GM13977 (cell line): ENCODE measurements at places on chromosomes 7 and 10.

DNA sequence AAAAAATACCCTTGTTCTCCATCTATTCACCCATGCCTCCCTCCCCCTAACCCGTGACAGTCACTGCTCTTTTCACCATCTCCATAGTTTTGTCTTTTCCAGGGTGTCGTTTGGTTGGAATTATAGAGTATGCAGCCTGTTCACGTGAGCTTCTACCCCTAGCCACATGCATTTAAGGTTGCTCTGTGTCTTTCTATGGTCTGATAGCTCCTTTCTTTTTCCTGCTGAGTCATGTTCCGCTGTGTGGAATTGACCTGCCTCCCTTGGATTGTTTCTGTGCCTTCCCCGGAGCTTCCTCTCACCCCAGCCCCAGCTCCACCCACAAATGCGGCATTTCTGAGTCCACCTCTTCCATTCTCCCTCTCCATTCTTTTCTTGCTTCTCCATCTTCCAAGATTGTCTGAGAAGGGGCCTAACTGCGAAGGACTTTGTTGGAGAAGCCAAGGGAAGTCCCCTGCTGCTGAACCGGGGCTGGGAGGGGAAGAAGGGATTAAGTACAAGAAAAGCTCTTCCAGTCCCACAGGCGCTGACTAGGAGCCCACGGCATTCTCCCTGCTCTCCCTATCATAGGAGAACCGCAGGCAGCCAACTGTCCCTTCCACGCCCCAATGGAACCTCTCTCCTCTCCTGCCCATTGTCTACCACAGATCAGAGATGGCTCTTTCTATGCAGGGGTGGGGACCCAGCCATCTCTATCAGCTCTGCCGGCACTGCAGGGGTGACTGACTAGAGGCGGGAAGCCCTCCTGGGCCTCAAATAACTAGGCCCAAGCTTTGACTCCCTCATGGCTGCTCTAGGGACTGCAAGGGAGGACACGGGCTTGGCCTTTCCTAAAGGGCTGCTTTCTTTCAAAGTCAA is 87.5 kb upstream of the ANLN start:
- DNase-seq = no peak

DNA sequence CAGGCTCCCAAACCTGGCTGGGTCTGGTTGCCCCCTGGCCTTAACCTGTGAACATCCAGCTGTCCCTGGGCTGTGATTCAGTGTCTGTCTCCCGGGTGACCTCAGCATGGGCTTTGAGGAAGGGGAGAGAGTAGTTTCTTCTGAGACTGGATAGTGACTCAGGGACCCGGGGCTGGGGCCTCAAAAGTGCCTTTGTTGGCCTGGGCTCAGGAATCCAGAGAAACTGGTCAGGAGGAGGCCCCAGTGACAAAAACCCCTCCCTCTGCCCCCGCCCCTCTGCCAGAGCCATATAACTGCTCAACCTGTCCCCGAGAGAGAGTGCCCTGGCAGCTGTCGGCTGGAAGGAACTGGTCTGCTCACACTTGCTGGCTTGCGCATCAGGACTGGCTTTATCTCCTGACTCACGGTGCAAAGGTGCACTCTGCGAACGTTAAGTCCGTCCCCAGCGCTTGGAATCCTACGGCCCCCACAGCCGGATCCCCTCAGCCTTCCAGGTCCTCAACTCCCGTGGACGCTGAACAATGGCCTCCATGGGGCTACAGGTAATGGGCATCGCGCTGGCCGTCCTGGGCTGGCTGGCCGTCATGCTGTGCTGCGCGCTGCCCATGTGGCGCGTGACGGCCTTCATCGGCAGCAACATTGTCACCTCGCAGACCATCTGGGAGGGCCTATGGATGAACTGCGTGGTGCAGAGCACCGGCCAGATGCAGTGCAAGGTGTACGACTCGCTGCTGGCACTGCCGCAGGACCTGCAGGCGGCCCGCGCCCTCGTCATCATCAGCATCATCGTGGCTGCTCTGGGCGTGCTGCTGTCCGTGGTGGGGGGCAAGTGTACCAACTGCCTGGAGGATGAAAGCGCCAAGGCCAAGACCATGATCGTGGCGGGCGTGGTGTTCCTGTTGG is at the start of gene CLDN4:
TSS of gene CLDN4 (plus strand) at position 316 of the 903 bp plus-strand sequence. CDS start at position 522, 206 bp downstream.
- DNase-seq = no peak

GRCh38 chr10:104350127-104350635 is 3.5 kb upstream of the CFAP58 start:
- peak; percentile 52 for DNase-seq

DNA sequence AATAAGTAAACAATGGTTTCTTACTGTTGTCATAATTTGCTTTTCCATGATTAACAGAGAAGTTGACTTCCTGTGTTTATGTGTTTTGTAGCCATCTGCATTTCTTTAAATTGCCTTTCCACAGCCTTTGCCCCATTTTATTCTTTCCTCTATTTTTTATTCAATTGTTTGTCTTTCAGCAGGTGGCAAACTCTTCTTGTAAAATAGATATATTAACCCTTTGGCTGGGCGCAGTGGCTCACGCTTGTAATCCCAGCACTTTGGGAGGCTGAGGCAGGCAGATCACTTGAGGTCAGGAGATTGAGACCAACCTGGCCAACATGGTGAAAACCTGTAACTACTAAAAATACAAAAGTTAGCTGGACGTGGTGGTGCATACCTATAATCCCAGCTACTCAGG is 50.6 kb upstream of the CAPZA2 start:
- no peak for DNase-seq

DNA sequence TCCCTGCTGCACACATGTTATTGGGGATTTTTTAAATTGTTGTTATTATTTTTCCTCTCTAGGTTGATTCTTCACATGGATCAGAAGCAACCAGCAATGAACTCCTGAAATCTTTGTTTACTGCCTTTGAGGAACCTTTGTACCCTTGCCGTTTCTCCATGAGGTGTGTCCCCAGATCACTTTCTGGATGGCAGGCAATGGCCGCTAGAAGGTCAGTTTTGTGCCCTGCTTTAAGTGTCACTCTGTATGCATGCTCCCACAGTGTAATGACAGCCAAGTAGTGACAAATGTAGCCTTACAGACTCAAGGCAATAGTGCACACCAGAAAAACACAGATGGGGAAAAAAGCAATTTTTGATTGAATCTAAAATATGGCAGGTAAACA is 47.7 kb upstream of the NRP1 start:
- no peak for DNase-seq

DNA sequence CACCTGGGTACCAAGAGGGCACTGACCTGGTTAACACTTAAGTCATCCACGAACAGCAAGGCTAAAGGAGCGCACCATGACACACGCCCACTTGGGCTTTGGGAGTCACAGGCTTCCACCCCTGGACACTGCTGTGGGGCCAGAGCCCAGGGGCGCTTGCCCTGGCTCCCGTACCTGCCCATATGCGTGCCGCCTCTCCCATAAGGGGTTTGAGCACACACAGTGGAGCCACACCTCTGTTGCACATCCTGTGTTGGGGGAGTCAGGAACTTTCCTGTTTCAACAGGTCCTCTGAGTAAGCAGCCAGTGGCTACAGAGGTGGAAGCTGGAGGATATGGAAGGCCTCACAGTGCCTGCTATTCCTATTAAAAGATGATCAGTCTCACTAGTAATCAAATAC is 152.0 kb downstream of the REEP3 start:
- no peak for DNase-seq

- peak; percentile 68 for DNase-seq
Observed at GRCh38 chr10:79116801-79117723, 48.3 kb downstream of the ZMIZ1 start.

DNA sequence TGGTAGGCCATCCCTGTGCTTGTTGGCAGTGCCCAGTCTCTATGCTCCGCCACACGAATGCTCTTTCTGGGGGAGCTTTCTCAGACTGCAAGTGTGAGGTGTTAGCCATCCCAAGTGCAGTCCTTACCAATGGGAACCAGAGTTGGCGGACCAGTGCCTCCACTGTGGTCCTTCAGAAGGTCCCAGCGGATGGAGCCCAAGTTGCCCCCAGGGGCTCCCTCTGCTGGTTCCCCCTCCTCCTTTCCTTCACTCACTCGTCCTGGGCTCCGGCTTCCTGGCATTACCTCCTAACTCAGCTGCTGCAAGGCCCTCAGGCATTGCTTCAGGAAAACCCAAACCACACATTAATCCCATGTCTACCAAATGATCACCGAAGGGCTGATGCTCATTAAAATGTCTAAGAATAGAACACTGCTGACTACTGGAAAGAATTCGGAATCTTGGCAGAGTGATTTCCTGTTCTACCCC is 139.8 kb downstream of the CUBN start:
- no peak for DNase-seq

GRCh38 chr7:26420422-26421019 is 128.9 kb downstream of the SNX10 start:
- no peak for DNase-seq
